ENCODE measurements at places on chromosomes 1 and 21.

DNA sequence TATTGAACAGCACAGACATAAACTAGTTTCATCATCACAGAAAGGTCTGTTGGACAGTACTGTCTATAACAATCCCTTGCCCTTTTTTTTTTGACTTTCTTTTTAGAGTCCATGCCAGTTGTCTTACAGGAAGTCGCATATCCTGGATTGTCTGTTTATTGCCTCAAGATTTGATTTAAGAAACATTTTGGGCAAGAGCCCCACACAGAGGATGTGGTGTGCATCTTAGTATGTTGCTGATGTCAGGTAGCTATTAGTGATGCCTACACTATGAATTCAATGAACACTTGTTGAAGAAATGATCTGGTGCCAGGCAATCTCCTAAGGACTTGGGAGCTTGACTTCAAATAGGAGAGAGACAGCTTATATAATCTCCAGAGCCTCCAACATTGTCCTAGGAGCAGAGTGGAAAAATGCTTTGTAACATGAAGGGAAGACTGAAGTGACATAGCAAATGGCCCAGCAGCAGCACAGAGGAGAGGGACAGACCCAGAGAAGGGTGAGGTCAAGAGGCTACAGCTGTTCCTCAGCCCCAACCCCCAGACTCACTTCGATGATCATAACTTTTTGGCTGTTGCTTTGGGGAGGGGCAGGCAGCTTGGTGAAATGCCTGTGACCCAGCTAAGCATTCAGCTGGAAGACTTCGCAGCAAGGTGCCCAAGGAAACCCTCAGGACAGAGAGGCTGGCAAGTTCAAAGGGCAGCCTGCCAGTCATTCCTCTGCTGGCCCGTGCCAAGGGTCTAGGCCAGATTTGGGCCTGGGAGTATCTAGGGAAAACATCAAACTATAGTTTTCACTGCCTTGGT lies 7.5 kb upstream of the RAB29 start:
- no peak for DNase-seq

- DNase-seq, result no peak
These were observed 33.4 kb downstream of the IGFN1 start for GRCh38 chr1:201223852-201224665.

- DNase-seq, result peak; percentile 11
These were observed 472.7 kb downstream of the PLPP3 start for GRCh38 chr1:56106531-56107274.

DNA sequence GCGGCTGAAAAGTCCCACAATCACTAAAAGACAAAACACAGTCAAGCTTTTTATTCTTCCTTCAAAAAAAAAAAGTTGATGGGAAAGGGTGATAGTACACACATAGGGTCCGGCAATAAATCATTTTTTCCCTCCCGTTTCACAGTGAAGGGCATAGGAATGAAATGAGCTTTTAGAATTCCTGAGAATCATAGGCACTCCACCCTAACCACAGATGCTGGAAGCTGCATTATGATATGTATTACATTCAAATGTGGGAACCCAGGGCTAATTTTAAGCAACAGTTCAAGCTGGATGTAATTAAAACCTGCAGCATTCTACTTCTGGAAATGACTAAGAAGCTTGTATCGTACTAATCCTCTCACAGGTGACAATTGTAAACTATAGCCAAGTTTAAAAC lies 75.7 kb upstream of the KCNJ15 start:
- no peak for DNase-seq

GRCh38 chr1:230314142-230314470 lies 112.0 kb downstream of the PGBD5 start:
- no peak for DNase-seq

- DNase-seq, result no peak
These were observed 7.2 kb downstream of the INAVA start for GRCh38 chr1:200901796-200902444.

DNA sequence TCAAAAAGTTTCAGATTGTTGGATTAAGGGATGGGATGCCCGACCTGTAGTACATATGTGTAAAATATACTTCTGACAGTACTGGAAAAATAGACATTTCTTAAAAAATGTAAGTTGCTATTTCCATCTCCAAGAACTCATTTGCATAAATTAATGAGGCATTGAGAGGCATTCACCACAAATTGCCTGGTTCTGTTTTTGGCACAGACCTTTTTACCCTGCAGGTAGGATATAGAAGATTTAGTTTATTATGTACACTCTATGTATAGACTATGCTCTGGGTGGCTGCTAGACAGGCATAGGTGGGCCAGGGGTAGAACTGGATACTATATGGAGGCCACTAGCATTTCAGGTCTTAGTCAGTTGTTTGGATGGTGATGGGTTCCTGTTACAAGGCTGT lies 8.0 kb downstream of the CCDC17 start:
- DNase-seq, result no peak

DNA sequence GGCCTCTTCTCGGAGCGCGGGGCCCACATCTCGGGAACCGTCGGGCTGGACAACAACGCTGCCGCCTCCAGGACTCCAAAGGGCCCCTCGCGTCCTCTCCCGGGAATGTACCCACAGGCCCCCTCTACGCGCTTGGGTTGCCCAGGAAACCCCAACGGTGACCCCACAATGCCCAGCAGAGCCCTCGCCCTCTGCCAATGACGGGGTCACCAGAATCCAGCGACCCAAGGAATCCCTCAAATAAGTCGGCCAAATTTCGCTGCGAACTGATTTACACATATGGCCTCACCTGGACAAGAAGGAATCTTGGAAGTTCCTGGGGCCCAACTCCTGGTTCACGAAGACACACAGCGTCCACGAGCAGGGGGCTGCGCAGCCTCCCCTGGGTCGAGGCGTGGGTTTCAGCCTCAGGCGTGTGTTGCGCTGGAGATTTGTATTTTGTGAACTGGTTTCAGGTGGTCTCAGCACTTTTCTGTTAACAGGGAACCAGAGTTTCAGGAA lies 78.1 kb downstream of the DESI2 start:
- no peak for DNase-seq

DNA sequence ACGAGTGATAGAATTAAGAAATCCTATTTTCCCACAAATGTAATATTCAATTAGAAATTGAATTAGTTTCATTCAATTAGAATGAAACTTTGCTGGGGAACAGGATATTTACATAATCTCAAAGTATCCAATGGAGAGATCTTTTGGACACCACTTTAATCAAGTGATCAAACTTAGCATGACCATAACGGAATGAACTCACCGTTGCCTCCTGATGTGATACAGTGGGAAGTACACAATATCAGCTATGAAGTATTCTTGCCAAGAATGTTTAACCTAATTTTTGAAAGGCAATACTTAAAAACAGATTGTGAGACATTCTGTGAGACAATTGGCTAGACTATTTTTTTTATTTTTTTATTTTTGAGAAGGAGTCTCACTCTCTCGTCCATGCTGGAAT lies 16.6 kb downstream of the CDKN2C start:
- no peak for DNase-seq

DNA sequence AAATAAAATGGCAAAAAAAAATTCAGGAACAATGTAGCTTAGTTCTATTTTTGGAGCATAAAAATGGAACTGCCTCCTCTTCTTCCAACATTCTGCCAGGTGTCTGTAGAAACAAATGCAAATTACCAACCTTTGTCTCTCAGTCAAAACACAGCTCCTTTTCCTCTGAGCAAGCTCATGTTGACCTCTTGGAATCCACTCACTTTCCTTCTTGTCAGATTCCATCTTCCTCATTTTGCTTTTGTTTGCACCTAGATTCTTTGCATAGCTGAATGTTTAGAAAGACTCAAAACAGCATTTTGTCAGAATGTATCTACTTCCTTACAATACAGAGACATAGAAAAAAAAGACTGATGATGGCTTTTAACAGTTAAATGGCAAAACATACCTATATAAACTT lies 178.2 kb downstream of the ADGRL2 start:
- DNase-seq, result no peak

GRCh38 chr1:13628711-13629110 lies 45.1 kb downstream of the PDPN start:
- no peak for DNase-seq

- DNase-seq, result no peak
These were observed 102.6 kb downstream of the MRPL37 start for GRCh38 chr1:54302549-54302948.

GRCh38 chr1:23772049-23772853 lies 6.0 kb upstream of the PITHD1 start:
- DNase-seq, result peak; percentile 44

DNA sequence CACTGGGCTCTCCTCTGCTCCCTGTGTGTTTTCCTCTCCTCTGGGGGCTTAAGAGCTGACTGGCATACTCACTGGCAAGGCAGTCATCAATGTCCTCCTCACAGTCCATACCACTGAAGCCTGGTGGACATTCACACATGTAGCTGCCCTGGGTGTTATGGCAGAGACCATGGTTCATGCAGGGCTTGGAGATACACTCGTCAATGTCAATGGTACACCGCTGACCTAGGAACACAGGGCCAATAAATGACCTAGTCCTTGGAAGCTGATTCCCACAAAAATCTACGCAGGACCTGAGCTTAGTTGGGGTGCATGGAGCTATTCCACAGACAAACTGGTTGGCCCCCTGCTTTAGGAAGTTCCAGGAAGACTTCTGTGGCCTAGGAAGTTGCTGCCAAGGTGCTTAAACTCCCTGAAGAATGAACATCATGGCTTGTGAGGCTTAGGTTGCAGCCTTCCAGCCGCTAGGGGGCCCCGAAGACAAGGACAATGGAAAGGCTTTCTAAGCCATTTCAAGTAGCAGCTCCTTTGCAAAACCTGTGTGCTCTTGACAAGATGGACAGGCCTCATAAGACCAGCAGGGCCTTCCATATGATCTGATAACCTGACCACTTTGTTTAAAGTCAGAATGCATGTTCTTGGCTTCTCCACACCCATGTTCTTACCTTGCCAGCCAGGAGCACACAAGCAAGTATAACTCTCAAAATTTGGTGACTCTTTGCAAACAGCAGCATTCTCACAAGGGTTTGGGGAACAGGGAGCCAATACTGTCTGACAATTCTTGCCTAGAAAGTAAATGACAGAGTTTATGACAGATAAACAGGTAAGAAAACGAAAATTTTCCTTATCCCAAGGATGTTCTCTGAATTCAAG lies 52.3 kb upstream of the ADAM30 start:
- DNase-seq, result peak; percentile 22

DNA sequence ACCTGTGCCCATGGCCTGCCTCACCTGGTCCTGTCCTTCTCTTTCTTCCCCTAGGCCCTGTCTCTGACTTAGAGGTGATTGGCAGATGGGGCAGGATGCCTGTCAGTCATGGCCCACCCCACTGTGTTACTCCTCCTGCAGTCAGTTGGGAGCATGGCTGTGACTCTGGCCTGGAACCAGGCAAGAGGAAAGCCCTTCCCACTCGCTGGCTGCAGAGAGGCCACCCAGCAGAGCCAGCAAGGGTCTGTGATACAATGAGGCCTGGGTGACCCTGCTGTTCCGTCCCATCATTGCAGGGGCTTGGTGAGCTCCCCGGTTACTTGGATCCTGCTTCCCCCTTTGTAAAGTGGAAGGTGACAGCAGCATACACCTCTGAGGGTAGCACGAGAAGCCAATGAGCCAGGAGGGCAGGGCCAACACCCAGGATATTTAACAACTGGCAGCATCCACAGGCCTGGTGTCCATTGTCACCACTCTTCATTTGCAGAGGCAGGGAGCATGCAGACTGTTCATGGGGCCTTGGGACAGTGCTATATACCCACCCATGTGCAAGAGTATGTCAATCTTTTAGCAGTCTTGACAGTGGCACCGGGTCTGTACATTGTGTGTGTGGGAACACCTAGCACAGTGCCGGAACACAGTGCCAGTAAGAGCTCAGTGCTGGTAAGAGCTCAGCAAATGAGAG lies 191.0 kb upstream of the C1orf174 start:
- no peak for DNase-seq

DNA sequence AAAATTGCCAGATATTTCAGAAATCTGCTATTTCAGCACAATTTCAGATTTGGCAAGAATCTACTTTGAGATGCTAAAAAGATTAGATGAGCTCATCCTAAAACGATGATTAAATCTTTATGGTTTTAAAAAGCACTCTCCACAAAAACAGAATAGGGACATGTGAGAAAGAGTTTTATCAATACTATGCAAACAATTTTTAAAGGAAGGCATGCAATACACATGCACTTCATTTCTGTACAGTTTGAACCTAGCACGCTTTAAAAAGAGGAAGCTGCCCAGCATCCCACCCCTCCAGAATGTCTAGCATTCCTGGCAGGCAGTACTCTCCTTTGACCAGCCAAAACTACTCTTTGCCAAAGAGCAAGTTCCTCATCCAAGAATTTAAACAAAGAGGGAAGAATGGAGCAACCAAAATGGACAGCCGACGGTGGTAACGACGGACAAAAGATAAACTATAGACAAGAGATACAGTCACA lies 1.3 kb downstream of the ARHGAP29 start:
- no peak for DNase-seq

DNA sequence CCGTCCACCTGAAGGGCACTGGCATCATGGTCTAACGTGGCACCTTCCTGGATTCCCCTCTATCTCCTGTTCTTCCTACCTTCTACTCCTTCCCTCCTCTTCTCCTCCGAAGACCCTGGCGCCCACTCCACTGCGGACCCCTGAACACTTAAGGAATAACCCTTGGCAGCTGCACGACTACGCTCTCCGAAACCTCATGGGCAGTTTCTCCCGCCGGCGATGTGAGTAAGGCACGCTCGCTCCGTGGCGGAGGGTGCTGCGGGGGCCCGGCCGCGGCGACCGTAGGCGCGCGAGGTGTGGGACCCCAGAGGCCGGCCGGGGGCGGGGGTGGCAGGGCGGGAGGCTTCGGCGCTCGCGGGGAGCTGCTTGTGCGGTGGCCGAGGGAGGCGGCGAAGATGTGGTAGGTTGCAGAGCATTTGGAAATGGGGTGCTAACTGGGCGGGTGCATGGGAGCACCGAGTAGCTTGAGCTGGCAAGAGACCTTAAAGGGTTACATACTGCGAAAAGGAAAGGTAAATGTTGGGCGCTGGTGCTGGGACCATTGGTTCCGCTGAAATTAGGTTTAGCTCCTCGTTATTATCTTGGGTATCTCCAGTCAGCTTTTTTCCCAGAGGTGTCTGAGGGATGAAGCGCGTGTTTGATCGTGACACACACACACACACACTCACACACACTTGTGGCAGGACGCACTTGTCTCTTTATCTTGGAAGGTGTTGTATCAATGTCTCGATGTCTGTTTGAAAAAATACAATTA lies 876 bp downstream of the LRRC7 start:
- DNase-seq, result no peak

- no peak for DNase-seq
These were observed 1.7 kb downstream of the HES4 start for GRCh38 chr1:997993-998744.
